Mesothelial cell of epicardium (in vitro differentiated cells): ENCODE measurements at places on chromosomes 7 and 10. TPM values are rescaled to one million over a fixed set of nuclear protein-coding genes. Genes with fewer than 3 reads are reported as not detected.
A peak's percentile ranks its signal among the peaks of the same experiment; 100 is the strongest.

GRCh38 chr7:36565792-36566356, 158.4 kb downstream of the AOAH start:
- H3K27me3 ChIP-seq = peaks cover 2% of the 10 kb centered on the region
- H3K4me1 ChIP-seq = peaks cover 7% of the 10 kb centered on the region
- H3K4me3 ChIP-seq = no peak overlapping the region
- no peaks in the 10 kb centered on the region for H3K36me3 ChIP-seq
- H3K27ac ChIP-seq = no peak overlapping the region
- no peak for DNase-seq

The PTPN20 gene
- total RNA-seq = not detected in 3 replicates

GRCh38 chr7:113179313-113179712, 61.0 kb upstream of the SMIM30 start:
- no peak for DNase-seq
- H3K4me1 ChIP-seq = no peaks in the 10 kb centered on the region
- no peak overlapping the region for H3K4me3 ChIP-seq
- no peaks in the 10 kb centered on the region for H3K27me3 ChIP-seq
- no peak overlapping the region for H3K27ac ChIP-seq

- H3K4me3 ChIP-seq = no peak overlapping the region
- no peaks in the 10 kb centered on the region for H3K4me1 ChIP-seq
- H3K27me3 ChIP-seq = no peaks in the 10 kb centered on the region
- H3K36me3 ChIP-seq = peaks cover 6% of the 10 kb centered on the region
- no peak overlapping the region for H3K27ac ChIP-seq
Observed at GRCh38 chr10:31359979-31360378, 41.0 kb downstream of the ZEB1 start.

The TIAL1 gene
- total RNA-seq = 191 to 204 TPM (median 192 TPM) in 3 replicates

The DDIT4 gene
- total RNA-seq = 61.6 to 62.5 TPM (median 61.9 TPM) in 3 replicates

DNA sequence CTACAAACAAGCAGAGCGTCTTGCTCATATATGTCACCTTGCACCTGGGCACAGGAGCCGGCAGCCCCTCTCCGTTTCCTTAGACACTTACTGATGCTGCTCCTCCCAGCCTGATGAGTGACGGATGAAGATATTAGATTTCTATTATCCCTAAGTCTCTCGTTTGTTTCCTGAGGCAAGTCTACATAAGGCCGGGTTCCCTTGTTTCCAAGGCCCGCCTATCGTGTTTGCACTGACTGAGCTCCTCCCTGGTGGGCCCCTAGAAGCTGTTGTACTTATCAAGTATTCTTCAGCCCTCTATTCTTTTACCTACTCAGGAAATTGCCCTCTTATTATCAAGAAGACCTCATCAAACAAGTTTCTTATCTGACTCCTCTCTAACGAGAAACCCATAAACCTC, 18.5 kb downstream of the SH3PXD2A start:
- H3K36me3 ChIP-seq = no peaks in the 10 kb centered on the region
- no peak overlapping the region for H3K27ac ChIP-seq
- no peaks in the 10 kb centered on the region for H3K27me3 ChIP-seq
- no peak for DNase-seq

- H3K27me3 ChIP-seq = no peaks in the 10 kb centered on the region
- DNase-seq = no peak
- no peaks in the 10 kb centered on the region for H3K36me3 ChIP-seq
- H3K4me1 ChIP-seq = no peaks in the 10 kb centered on the region
- no peak overlapping the region for H3K27ac ChIP-seq
Observed at GRCh38 chr7:104584620-104585019, 256.2 kb downstream of the LHFPL3 start.

DNA sequence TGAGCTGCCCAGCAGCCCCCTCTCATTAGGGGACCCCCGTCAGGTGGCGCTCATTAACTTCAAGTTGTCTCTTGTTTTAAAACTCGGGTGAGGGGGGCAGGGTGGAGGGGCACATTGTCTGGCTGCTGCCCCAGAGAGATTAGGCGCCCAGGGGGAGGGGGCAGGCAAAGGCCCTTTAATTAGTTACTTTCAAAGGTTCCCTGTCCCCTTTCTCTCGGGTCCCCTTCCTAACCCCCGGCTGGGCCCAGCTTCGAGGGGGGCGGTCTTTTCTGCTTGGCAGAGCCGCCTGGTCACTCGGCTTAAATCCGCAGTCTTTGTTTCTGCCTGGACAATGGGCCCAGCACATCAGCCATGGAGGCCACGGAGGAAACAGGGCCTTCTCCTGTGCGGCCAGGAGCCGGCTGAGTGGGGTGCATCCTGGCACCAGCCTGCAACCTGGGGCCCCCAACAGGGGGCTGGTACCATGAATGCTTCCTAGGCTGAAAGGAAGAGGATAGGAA, 38.9 kb upstream of the SLF2 start:
- H3K4me3 ChIP-seq = no peak overlapping the region
- no peak overlapping the region for H3K27ac ChIP-seq
- no peak for DNase-seq
- no peaks in the 10 kb centered on the region for H3K36me3 ChIP-seq
- H3K4me1 ChIP-seq = peaks cover 8% of the 10 kb centered on the region
- peaks cover 61% of the 10 kb centered on the region for H3K27me3 ChIP-seq

GRCh38 chr10:43408331-43408709, 666 bp downstream of the HNRNPF start:
- H3K4me1 ChIP-seq = peaks cover 21% of the 10 kb centered on the region
- H3K27me3 ChIP-seq = no peaks in the 10 kb centered on the region
- peak; percentile 48 for DNase-seq

DNA sequence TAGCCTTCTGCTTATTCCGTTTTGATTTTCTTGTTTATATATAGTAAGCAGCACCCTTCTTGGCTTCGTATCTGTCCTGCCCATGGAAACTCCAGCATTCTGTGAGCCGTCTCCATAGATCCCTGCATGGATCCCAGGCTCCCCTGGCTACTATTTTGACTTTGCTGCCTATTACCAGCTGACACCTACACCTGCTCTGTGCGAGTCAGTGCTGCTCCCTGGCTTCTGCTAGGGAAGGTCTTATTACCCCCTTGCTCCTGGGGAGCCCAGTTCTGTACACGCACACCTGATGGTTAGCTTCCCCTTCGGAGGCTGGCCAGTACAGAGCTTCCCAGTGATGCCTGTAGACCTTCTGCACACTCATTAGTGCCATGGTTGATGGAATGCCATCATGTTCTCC, 35.4 kb downstream of the NACAD start:
- no peak overlapping the region for H3K27ac ChIP-seq
- H3K27me3 ChIP-seq = no peaks in the 10 kb centered on the region
- H3K36me3 ChIP-seq = peaks cover 30% of the 10 kb centered on the region
- H3K4me1 ChIP-seq = no peaks in the 10 kb centered on the region
- H3K4me3 ChIP-seq = no peak overlapping the region

The ST7 gene
- total RNA-seq = 40.5 to 44.1 TPM (median 43.8 TPM) in 3 replicates

DNA sequence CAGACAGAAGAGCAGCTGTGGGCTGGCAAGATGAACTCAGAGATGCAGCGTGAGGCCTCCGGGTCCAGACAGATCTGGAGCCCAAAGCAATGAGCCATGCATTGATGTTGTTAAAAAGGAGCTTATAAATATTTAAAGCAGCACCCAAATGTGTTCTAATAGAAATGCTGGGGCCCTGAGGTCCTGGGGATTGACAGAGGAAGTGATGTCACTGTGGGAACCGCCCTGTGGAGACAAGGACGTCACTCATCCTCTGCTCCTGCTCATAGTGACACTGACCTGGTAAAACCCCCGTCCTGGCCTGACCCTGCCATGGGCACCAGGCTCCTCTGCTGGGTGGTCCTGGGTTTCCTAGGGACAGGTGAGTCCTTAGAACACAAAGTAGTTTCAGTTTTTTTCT, 197.0 kb upstream of the PRSS58 start:
- no peak for DNase-seq
- H3K27me3 ChIP-seq = peaks cover 24% of the 10 kb centered on the region
- H3K4me1 ChIP-seq = peaks cover 7% of the 10 kb centered on the region
- no peaks in the 10 kb centered on the region for H3K36me3 ChIP-seq

The ARPC1B gene
- 30.0 to 35.3 TPM (median 32.5 TPM) in 3 replicates for total RNA-seq

DNA sequence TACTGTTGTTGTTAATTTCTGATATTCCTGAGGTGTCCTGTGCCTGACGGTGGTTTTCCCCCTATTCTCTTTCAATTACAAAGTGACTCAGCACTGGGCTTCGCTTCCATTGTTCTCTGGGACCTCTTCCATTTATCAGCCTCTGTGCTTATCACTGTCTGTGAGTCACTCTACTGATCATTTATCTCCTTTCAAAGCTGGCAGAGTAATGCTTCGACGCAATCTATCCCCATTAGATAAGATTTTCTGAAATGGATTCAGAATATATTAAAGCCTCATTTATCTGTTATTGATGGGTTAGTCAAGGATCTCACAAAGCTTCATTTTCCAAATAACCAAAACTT, 679.2 kb downstream of the SDK1 start:
- H3K36me3 ChIP-seq = peaks cover 20% of the 10 kb centered on the region
- H3K4me3 ChIP-seq = no peak overlapping the region
- H3K27ac ChIP-seq = no peak overlapping the region

DNA sequence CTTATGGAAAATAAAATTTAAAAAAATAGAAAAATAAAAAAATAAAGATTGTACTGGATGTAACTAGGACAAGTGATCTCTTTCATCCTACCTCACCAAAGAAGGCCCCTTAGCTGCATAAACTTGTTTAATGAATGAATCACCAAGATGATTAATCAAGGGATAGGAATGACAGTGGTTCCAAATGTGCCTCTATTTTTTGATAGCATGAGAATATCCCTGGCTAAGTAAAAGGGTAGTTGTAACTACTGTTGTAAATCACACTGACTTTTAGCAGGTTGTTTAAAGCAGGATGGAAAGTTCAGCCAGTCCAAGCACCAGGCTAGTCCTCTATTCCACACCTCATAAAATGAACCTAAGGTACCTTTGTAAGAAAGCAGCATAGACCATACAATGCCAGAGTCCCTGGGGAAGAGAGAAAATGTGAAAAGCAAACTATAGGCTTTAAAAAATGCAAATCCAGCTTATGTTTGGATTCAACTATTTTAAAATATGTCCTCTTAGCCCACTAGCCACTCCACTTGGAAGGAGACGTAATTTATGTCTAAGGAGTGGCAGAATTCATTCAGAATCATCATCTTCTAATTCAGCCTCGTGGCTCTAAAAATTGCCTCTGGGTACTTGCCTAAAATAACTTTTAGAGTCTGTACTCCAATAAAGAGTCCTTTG, 126.8 kb downstream of the SKIDA1 start:
- peaks cover 38% of the 10 kb centered on the region for H3K4me1 ChIP-seq
- H3K4me3 ChIP-seq = no peak overlapping the region
- no peak for DNase-seq
- H3K27ac ChIP-seq = peak overlapping the region; percentile 97
- H3K27me3 ChIP-seq = no peaks in the 10 kb centered on the region

- peaks cover 2% of the 10 kb centered on the region for H3K27me3 ChIP-seq
- no peaks in the 10 kb centered on the region for H3K36me3 ChIP-seq
- H3K4me3 ChIP-seq = no peak overlapping the region
- DNase-seq = no peak
- peaks cover 7% of the 10 kb centered on the region for H3K4me1 ChIP-seq
Observed at GRCh38 chr10:132232023-132232951, 45.5 kb downstream of the DPYSL4 start.

The PDGFA gene
- 74.0 to 78.8 TPM (median 75.3 TPM) in 3 replicates for total RNA-seq

GRCh38 chr10:86600296-86600695, 54.1 kb upstream of the OPN4 start:
- DNase-seq = no peak
- no peak overlapping the region for H3K27ac ChIP-seq
- no peaks in the 10 kb centered on the region for H3K36me3 ChIP-seq
- no peak overlapping the region for H3K4me3 ChIP-seq
